Activated naive CD4-positive, alpha-beta T cell (primary cell): ENCODE measurements at places on chromosomes 5 and 9.

DNA sequence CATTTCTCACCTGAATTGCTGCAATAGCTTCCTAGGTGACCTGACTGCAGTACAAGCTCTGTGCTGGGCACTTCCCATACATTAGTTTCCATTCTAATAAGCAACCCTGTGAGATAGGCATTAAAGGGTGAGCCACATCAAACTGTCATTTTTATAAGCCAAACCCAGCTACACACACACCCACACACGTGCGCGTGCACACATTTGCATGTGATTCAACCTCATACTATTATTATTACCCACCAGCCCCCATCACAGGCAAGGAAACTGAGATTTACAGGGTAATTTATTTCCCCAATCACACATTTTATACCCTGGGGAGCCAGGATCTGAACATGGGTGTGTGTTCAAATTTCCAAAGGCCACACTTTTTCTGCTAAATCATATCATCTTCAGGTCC is 93.6 kb downstream of the TTLL11 start:
- no peak for DNase-seq

DNA sequence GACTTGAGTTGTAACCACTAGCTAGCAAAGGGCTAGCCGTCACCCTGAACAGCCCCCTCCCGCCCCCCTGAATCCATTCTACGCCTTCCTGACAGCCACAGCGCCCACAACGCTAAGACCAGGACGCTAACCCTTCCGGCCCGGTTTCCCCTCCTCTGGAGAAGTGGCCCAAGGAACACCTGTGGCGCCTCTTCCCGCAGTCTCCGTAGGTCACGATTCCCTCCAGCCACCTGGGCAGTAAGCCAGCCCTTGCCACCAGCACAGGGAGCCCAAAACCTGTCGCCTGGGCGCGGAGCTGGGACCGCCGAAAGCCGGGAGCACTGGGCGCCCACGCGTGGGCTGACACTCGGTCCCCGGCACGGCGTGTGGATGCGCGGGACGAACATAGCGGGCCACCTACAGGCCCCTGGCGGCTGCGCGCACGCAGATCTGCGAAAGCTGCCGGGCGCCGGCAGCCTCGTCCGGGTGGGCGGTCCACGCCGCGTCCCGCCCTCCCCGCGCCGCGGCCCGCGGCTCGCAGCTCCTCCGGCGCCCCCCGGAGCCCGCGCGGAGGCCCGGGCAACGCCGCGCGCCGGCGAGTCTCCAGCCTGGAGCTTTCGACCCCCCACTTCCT is 596 bp downstream of the IRF1 start:
- peak; percentile 60 for DNase-seq

GRCh38 chr5:98722188-98722587 is 51.3 kb upstream of the RGMB start:
- DNase-seq: no peak

DNA sequence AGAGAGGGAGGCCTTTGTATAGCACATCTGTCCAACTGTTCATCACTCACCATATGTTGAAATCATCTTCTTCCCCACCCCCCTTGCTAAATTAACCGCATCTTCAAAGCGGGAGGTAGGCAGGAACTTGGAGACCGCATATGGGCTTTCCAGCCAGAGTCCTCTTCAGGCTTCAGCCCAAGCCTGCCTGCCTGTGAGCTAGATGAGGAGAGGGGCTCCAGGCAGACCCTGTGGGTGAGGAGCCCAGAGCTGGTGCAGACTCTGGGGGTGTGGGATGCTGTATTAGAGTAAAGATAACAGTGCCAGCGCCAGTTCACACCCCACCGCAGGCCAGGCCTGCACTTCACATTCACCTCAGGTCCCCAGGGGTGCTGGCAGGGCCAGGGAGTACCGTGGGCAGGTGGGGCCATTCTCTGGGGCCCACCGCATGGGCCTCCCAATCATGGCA is 16.2 kb downstream of the PRRC2B start:
- no peak for DNase-seq

DNA sequence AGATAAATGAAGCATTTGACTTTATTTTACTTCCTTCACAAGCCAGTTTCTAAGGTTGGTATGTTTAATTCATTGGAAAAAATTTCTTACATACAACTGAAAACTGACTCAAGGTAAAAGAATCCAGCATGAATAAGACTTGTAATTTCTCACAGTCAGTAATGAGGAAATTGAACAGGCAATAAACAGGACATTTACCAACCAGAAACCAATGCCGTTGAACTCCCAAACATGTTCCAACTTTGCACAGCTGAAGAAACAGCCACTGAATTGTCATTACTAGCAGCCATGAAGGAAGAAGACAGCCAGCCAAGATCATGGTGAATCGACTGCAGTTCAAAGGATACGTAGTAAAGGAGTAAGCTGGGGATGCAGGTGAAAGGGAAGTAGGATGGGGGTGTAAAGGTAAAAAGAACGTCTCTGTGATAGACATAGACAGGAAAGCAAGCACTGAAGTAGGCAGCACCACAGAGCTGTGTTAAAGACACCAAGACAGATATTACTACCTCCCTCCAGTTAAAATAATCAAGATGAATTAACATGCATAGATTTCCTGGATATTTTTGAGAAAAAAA is 21.3 kb upstream of the SLC12A2 start:
- no peak for DNase-seq

GRCh38 chr9:135884328-135885035 is 22.9 kb downstream of the CAMSAP1 start:
- DNase-seq: no peak

DNA sequence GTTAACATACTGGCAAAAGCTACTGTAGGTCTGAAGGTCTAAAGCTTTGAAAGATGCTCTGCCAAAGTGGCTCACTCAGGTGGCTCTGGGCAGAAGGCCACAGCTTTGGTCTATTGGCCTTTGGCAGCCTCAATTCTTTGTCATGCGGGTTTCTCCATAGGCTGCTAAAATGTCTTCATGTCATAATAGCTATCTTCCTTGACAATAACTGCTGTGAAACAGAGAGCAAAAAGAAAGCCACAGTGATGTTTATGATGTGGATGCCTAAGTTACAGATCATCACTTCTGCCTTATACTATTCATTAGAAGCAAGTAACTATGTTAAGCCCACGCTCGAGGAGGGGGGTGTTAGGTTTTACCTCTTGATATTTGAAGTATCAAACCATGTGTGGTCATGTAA is 906.1 kb upstream of the CDH9 start:
- no peak for DNase-seq

DNA sequence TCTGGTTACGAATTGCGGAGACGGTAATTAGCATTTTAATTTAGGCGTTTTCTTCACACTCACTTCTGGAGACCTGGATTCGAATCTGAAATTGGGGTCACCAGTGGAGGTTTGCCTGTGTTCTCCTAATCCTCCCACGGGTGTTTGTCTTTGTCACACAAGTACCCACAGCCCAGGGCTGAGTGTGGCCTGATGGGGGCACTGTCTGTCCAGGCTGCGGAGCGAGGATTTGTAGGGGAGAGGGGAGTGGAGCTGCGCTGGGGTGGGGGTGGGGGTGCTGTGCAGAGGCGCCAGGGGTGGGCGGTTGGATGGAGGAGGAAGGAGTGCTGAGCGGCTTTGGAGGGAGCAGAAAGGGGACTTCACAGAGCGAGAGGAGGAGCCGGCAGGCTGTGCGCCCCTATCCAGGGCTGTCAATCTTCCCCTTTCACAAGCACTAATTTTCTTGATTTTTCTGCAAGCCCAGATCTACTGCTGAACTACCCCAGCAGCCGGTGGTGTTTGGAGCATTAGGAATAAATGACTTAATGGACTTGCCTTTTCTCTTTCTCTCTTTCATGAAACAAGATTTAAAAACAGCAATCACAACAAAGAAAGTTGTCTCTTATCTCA is 53.1 kb downstream of the TSPAN17 start:
- DNase-seq: no peak

- no peak for DNase-seq
Measured at GRCh38 chr5:17317473-17317872, 100.0 kb downstream of the BASP1 start.
